ENCODE measurements at places on chromosomes 7 and 10.

DNA sequence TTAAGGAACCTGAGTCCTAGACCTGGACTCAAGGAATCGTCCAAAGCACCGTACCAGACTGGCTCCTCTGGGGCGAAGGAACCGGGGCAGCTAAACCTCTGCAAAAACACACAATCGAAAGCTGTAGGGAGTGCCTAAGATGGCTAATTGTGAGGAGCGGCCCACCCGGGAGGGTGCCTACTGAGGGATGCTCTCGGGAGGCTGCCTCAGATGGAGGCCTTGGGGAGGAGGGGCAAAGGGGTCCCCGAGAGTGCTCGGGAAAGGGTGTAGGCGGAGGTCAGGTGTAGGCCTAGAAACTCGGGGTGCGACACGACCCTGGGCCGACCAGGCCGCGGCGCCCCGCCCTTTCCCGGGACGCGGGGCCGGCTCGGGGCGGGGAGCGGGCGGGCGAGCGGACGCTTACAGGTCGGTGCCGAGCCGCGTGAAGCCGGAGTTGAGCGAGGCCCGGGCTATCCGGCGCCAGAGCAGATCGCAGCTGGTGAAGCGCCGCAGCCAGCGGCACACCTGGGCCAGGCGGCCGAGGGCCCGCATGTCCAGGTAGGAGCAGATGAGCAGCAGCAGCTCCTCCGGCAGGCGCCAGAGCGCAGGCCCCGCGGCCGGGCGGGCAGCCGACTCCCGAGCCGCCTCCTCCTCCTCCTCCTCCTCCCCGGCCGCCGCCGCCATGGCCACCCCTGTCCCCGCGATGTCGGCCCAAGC, 844 bp downstream of the FBXW4 start:
- peak; percentile 83 for DNase-seq

GRCh38 chr10:15585303-15585715, 134.4 kb downstream of the ITGA8 start:
- DNase-seq: peak; percentile 80

GRCh38 chr10:10389182-10389581, 628.5 kb upstream of the CELF2 start:
- no peak for DNase-seq

DNA sequence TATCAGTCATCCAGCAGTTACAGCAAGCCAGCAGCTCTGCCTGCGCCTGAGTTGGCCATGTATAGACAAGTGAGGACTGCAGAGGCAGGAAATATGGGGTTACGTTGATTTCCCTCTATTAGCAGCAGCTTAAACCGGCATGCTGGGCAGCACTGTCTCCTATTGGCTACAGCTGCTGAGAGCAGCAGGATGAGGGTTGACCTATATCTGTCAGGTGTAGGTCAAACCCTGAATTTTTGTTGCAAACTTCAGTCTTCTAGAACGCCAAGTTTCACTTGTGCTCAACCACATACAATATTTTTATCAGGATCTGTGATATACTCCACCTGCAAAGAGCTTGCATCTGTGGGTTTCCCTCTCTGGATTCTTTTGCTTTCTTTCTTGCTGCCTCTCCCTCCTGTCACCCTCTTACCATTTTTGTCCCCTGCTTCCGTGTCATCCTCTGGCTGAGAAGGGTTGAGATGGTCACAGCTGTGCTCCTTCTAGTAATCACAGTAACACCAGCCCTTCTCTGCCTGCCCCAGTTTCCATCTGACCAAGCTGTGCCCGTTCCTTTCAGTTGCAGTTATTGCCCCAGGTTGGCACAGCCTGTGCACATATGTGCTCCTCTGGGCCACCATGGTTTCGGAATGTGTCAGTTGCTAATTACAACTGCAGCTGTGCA, 23.8 kb upstream of the GLCCI1 start:
- DNase-seq: no peak

DNA sequence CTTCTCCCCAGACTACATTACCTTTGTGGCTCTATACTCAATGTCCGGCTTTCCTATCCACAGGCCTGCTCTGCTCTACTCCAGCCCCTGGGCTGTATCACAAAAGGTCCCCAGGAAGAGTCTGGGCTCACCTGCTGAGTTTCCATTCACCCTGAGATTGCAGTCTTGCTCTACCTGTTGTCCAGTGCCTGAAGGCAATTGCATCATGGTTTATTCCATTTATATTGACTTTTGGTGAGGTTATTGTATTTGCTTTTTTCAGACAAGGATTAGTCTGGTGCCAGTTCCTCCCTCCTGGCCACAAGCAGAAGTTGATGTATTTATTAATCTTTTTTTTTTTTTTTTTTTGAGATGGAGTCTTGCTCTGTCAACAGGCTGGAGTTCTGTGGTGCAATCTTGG, 273.1 kb downstream of the XPNPEP1 start:
- no peak for DNase-seq

DNA sequence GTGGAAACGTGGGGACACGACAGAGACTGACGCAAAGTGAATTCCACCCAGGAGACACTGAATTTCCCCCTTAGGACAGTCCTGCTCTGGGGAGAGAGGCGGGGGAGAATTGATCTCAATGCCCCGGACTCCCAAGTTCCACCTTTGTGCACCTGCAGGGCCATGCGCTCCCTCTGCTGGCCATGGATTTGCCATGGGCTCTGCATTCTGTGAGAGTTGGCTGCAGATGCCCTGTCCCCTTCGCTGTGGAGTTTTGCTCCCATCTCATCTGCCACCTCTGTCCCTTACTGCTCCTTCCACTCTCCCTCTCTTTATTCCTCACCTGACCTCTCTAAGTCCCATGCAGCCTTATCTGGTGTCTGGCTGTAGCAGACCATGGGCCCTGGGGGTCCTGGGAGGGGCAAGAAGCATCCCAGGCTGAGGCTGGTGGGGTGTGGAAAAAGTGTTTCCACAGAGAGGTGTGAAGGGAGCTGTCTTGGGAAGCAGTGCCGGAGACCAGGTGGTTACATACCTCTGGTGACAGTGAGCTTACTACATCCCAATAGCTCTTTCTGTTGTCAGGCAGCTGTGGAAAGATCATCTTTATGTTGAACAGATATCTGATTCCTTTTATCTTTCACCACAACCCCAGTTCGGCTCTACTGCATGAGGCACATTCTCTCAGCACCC, 14.3 kb downstream of the GHRHR start:
- DNase-seq: peak; percentile 63

- DNase-seq: no peak
Measured at GRCh38 chr10:30987463-30987862, 44.2 kb downstream of the ZNF438 start.

DNA sequence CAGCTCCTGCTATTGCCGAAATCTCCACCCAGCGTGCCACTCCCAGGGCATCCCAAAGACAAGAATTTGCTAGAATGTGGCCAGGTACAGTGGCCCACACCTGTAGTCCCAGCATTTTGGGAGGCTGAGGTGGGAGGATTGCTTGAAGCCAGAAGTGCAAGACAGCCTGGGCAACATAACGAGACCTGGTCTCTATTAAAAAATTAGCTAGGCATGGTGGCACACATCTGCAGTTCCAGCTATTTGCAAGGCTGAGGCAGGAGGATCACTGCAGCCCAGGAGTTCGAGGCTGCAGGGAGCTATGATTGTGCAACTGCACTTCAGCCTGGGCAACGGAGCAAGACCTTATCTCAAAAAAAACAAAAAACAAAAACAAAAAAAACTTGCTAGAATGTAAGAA, 73.3 kb upstream of the LYZL2 start:
- DNase-seq: no peak

DNA sequence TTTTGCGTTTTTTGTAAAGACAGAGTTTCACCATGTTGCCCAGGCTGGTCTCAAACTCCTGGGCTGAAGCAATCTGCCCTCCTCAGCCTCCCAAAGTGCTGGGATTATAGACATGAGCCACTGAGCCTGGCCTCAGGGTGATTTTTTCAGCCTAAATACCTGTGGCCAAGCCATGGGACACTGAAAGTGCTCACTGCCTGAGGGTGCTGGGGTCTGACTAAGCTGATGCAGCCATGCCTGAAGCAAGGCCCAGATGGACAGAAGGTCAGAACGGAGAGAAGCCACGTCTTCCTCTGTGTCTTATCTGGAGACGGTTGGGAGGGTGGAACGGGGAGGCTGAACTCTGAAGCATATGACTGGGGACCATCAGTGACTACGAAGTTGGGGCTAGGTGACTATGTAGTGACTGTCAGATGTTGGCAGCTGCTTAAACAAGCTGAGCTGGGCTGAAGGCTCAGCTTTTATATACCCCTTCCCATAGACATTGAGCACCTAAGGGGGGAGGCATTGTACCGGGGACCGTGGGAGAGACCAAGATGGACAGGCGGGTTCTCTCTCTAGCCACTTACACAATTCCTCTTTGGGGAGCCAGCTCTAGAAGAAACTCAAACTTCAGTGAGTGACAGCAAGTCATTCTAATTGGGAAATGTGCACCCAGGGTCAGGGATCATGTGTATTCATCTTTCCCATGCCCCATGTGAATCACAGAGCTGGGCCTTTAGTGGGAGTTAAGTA, 73.3 kb upstream of the HABP2 start:
- no peak for DNase-seq

GRCh38 chr10:106043863-106044262, 1120.6 kb downstream of the SORCS1 start:
- no peak for DNase-seq

GRCh38 chr7:157521752-157522151, 184.9 kb downstream of the DNAJB6 start:
- DNase-seq: no peak
